Large intestine (tissue), 12 donors: ENCODE measurements at places on chromosomes 5 and 9. TPM values are rescaled to one million over a fixed set of nuclear protein-coding genes. Genes with fewer than 3 reads are reported as not detected.
A peak's percentile ranks its signal among the peaks of the same experiment; 100 is the strongest.

Gene PCDHGA7
- 0.69 TPM for polyA plus RNA-seq

DNA sequence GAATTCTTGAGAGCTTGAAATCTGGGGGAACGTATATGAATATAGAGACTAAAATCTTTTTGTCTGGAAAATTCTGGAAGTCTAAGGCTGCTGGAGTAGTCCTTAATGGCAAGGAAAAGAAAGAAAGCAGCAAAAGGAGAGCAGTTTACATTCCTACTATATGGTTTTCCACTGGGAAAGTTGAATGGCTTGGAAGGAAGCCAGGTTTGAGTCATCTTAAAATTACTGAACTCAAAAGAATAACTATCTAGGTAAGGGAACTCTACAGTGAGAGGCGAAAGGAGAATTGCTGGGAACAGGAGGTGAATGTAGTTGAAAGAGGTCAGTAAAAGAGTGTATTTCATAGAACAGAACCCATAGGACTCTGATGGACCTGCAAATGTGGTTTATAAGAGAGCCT lies 258.1 kb upstream of the EDIL3 start:
- H3K27me3 ChIP-seq: no peaks in the 10 kb centered on the region
- H3K4me1 ChIP-seq: no peaks in the 10 kb centered on the region
- no peak for DNase-seq
- no peaks in the 10 kb centered on the region for H3K36me3 ChIP-seq
- H3K4me3 ChIP-seq: no peak overlapping the region
- no peak overlapping the region for H3K27ac ChIP-seq

Gene CTXN3
- polyA plus RNA-seq: not detected

DNA sequence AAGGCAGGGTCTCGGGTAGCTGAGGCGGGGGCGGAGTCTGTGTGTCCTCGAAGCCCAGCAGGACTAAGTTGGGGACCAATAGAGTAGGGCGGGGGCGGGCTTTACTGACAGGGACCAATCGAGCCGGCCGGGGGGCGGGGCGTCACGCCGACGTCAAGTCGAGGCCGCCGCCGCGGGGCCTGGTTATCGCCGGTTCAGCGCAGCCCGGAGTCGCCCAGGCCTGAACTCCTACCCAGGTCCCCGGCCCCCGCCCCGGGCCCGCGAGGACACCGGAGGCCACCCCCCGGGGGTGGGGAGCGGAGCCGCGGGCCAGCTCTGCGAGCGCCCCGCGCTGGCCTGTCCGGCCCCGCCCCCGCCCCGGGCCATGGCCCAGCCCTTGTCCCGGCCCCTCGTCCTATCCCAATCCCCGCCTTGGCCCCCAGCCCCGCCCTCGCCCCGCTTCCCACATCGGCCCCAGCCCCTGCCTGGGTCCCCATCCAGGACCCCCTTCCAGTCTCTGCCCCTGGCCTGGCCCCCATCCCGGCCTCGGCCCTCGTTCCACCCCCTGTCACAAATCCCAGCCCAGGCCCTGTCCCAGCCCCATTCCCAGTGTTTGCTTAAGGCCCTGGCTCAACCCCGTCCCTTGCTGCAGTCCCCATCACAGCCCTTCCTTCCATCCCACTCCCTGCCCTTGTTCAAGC lies at the start of gene TMEM8B:
TSS of gene TMEM8B (plus strand) at position 145 of the 680 bp plus-strand sequence. CDS start at position 365, 220 bp downstream.
- H3K4me1 ChIP-seq: peaks cover 47% of the 10 kb centered on the region
- H3K4me3 ChIP-seq: peak within 1 kb of the TSS; percentile 85
- H3K27ac ChIP-seq: peak within 1 kb of the TSS; percentile 96
- DNase-seq: peak; percentile 94
- H3K36me3 ChIP-seq: no peaks in the 10 kb centered on the region

Gene ATG12
- 74.4 TPM for polyA plus RNA-seq

DNA sequence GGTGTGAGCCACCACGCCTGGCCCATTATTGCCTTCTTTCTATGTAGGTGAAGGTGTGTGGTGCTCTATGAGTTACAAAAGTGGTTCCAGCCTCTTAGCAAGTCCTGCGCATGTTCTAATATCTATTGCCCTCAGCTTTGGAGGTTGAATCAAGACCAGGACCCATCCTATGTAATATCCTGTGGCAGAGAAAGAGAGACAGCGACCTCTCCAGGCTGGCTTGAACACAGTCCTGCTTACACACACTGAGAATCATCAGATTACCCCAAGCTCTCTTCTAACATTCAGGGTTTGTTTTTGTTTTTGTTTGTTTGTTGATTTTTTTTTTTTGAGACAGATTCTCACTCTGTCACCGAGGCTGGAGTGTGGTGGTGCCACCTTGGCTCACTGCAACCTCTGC lies 94.7 kb upstream of the OSMR start:
- no peak overlapping the region for H3K27ac ChIP-seq
- peaks cover 17% of the 10 kb centered on the region for H3K27me3 ChIP-seq
- no peaks in the 10 kb centered on the region for H3K4me1 ChIP-seq
- H3K36me3 ChIP-seq: no peaks in the 10 kb centered on the region

DNA sequence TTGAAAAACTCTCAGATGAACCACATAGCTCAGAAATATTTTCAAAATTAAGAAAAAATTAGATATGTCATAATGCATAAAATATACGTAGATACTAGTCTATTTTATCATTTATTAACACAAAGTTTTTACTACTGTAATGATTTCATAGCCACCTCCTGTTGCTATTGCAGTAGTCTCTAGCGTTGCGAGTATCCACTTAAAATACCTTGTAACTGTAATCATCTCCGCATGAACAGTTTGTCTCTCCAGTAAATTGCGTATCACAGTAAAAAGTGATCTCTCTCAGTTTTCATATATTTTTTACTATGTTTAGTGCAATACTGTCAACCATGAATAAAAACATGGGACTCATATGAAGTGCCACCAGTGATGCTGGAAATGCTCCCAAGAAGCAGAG lies 417.9 kb upstream of the ZNF462 start:
- no peaks in the 10 kb centered on the region for H3K36me3 ChIP-seq
- H3K4me1 ChIP-seq: no peaks in the 10 kb centered on the region
- H3K4me3 ChIP-seq: no peak overlapping the region
- no peak for DNase-seq
- H3K27me3 ChIP-seq: no peaks in the 10 kb centered on the region

DNA sequence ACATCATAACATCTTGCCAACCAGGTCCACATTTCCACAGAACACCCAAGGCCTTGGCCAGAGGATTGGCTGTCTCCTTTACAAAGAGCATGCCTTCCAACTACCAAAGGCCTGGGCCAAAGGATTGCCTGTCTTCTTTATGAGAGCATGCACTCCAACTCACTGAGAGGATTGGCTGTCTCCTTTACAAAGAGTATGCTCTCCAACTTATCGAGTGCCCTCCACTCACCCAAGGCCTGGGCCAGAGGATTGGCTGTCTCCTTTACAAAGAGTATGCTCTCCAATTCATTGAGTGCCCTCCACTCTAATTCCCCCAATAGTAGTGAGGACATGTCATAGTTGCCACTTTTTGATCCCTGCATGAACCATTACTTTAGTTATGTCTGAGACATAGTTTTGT lies 79.9 kb upstream of the TAS2R1 start:
- H3K4me1 ChIP-seq: no peaks in the 10 kb centered on the region
- no peaks in the 10 kb centered on the region for H3K36me3 ChIP-seq
- no peak for DNase-seq
- no peak overlapping the region for H3K4me3 ChIP-seq

DNA sequence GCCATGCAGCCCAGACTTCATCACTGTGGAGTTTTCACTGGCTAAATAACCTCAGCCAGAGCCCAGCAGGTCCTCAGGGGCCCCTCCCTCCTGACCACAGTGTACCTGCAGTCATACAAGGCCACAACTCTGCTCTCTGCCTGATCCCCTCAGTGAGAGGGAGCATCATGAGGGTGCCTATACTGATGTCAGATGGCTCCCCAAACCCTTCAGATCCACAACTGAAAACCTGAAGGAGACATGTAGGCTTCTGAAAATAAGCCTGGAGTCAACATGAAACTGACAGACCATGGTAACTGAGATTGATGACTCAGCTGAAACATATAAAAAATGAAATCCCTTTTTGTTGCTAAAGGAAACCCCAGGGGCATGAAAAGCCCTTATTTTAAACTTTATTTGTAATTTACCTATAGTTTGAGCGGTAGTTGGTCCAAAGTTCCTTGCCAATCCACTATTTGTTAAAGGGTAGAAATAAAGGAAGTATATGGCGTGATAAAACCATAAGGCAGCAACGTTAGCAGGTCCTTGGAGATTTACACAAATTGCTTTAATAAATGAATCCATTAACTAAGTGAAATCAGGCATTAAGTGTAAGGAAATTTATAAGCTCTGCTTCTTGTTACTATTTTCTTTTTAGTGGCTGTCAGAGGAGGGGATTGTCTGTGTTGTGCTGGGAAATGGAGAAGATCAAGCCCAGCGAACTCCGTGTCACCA lies 68.3 kb downstream of the FGF1 start:
- no peak overlapping the region for H3K4me3 ChIP-seq
- no peak for DNase-seq
- H3K36me3 ChIP-seq: no peaks in the 10 kb centered on the region
- no peaks in the 10 kb centered on the region for H3K27me3 ChIP-seq
- H3K27ac ChIP-seq: no peak overlapping the region

Gene SLCO6A1
- 0.13 TPM for polyA plus RNA-seq

Gene SHC3
- polyA plus RNA-seq: 0.69 TPM

Gene PLPPR1
- polyA plus RNA-seq: 0.87 TPM

DNA sequence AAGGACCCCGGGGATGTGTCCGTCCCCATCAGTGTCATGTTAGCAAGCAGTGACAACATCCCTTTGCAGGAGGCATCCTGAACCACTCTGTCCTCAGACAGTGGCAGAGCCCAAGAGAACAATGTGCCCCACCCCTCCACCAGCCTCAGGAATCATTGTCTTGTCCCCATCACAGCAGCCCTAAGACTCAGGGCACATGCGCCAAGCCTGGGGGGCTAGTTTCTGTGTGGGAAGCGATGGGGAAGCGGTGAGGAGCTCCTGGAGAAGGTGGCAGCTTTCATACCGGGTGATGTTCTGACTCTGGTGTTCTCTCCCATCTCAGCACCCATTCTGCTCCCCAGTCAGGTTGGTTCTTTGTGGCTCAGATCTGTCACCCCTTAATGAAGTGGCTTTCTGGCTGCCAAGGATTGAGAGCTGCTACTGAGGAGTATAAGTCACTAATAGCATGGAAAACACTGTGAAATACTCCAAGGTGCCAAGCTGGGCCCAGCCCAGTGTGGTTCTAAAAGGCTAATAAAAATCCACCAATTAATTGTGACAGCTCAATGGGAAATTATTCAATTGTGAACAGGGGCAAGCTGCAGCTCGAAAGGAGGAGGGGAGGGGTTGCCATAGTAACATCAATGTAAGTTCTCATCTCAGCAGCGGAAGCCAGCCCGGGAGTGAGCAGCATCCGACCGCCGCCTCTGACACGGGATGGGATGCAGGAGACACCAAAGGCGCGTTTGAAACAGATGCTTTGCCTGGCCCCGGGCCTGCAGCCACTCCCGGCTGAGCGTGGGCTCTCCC lies 4.7 kb downstream of the QRFP start:
- H3K36me3 ChIP-seq: peaks cover 57% of the 10 kb centered on the region
- H3K4me1 ChIP-seq: no peaks in the 10 kb centered on the region
- no peak overlapping the region for H3K27ac ChIP-seq
- no peak for DNase-seq
- no peaks in the 10 kb centered on the region for H3K27me3 ChIP-seq

Gene TDRD7
- polyA plus RNA-seq: 23.0 TPM

DNA sequence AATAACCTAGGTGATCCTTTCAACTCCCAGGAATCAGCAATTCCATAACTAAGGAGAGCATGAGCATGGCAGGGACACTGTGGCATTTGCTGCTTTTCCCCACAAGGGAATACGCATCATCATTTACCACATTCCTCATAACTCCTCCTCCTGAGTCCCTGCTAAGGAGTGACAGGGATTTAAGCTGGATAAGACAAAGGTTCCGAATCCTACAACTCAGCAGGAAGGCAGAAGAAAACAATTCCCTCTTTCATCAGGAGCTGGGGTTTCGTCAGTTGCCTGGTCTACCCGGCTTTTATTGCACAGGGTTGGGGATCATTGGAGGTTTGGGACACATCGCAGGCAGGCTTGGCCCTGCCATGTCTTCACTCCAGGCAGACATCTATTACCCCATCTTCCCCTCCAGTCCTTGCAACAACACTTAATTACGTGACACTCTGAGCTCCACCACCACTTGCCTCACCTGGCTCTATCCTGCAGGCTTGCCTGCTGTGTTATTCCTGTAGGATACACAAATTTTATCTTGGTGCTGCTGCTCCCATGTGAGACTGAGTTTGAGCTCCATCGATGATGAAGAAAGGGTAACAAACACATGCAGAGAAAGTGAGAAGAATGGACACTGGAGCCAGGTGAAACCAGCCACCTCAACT lies 563.0 kb upstream of the KLF4 start:
- no peak for DNase-seq
- no peak overlapping the region for H3K27ac ChIP-seq
- H3K4me1 ChIP-seq: peaks cover 6% of the 10 kb centered on the region
- no peak overlapping the region for H3K4me3 ChIP-seq

DNA sequence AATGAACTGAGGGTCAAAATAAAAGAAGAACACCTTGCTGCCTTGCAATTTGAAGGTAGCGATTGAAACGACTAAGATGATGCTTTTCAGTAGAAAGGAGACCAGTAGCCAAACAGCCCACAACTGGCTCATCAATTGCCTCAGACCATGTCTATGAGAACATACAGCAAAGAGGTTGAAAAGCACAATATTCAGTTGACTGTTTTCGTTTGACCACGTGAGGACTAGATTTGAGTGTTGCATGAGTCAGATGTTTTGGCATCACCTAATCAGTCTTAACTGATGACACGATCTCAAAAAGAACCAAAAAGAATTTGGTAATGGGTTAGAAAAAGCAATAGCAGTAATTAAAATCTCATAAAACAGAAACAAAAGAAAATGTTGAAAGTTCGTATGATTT lies 82.7 kb upstream of the IL7R start:
- no peaks in the 10 kb centered on the region for H3K27me3 ChIP-seq
- H3K27ac ChIP-seq: no peak overlapping the region
- no peak for DNase-seq
- no peaks in the 10 kb centered on the region for H3K36me3 ChIP-seq

- H3K36me3 ChIP-seq: no peaks in the 10 kb centered on the region
- H3K27me3 ChIP-seq: no peaks in the 10 kb centered on the region
- DNase-seq: no peak
- H3K4me3 ChIP-seq: no peak overlapping the region
- no peak overlapping the region for H3K27ac ChIP-seq
Measured at GRCh38 chr5:170486371-170486770, 17.4 kb upstream of the KCNIP1 start.

Gene STC2
- polyA plus RNA-seq: 1.3 TPM

GRCh38 chr5:157561110-157561509 lies 14.5 kb downstream of the ADAM19 start:
- peaks cover 8% of the 10 kb centered on the region for H3K4me1 ChIP-seq
- no peak overlapping the region for H3K4me3 ChIP-seq
- H3K36me3 ChIP-seq: peaks cover 7% of the 10 kb centered on the region
- DNase-seq: no peak
